ENCODE measurements at places on chromosomes 13 and 19. TPM values are rescaled to one million over a fixed set of nuclear protein-coding genes. Genes with fewer than 3 reads are reported as not detected.

GRCh38 chr13:99963816-99964339 lies 7.7 kb downstream of the ZIC5 start:
- DNase-seq, result no peak

DNA sequence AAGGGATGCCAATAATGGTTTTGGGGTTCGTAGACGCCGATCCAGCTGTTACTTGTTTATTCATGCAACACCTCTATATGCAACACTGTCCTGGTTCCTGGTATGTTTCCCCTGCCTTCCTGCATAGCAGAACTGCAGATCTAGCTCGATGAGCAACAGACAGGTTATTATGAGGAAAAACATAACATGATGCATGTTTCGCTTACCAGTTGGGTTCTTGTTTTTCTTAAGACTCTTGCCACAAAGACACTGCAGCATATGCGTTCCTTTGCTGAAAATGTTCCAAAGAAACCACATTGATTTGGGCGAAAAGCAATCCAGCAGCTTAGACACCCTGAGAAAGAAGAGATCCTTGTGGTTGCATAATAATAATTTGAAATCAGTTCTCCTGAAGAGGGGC lies 583 bp downstream of the FGF14 start:
- DNase-seq, result no peak

DNA sequence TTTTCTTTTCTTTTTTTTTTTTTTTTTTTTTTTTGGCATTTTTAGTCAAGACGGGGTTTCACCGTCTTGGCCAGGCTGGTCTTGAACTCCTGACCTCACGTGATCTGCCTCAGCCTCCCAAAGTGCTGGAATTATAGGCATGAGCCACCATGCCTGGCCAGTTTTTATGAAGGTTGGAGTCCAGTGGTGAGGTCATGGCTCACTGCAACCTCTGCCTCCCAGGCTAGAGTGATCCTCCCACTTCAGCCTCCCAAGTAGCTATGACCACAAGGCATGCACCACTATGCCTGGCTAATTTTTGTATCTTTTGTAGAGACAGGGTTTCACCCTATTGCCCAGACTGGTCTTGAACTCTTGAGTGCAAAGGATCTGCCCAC lies 4.2 kb downstream of the SNRPA start:
- DNase-seq, result no peak

The IL17D gene
- total RNA-seq, result 3.7 TPM

DNA sequence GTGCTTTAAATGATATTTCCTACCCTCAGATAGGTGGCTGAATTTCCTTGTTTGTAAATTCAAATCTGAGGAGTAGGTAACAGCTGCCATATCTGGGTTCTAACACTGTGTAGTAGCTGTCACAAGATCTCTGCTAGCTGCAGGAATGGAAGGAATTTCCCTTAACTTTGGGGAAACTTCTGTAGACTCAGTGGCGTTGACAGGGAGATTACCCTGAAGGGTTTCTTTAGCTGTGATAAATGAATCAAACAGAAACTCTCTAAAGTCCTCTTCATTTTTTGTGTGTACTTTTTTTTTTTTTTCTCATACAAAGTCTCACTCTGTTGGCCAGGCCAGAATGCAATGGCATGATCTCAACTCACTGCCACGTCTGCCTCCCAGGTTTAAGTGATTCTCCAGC lies 5.3 kb upstream of the EPSTI1 start:
- DNase-seq, result no peak

DNA sequence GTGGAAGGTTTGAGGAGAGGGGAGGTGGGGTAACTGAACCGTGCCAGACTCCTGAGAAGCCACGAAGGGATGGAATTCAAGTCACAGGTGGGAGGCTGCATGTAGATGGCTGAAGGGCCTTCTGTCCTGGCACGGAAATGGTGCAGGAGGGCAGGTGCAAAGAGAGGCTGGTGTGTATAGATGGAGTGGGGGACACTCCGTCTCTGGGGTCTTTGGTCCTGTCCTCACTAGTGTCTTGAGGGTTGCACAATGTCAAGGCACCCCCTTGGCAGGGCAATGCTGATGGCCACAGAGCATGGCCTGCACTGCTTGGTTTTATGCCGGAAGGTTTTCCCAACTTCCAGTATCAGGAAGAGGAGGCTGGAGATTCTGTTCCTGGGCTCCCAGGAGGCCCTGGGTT lies 82.7 kb upstream of the SIAH3 start:
- DNase-seq, result no peak

- DNase-seq, result peak; percentile 93
Observed at GRCh38 chr19:2494447-2495129, 18.7 kb downstream of the GADD45B start.

DNA sequence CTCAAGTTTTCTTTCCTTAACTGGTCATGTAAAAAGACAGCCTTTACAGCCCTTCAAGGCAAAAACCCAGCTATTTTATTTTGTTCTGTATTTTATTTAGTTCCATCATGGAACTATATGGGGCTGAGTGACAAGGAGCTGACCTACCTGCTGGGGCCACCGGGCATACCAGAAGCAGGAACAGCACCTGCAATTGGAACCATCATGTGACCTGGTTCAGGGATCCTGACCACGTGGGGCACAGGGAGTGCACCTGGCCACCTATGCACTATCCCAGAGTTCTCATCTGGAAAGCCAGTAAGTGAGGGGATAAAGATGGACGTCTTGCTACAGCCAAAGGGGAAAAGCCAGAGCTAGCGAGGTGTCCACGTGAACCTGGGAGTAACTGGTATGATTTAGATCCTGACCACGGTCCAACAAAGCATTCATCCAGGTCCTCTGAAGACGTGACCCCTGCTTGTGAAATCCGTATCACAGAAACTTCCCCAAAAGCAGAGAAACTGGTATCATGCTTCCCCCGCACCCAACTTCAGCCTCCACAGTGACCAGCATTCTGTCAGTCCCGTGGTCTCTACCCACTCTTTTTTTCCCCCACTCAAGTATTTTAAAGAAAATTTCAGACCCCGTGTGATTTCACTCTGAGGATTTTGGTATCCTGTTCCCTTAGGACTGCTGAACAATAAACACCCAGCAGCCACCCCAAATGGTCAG lies 40.5 kb upstream of the SLC15A1 start:
- no peak for DNase-seq

All from hepatocyte (in vitro differentiated cells).